ENCODE measurements at places on chromosomes 11 and 22. TPM values are rescaled to one million over a fixed set of nuclear protein-coding genes. Genes with fewer than 3 reads are reported as not detected.

Gene ANO5
- 9.8 TPM for total RNA-seq

Gene TEX12
- 0.54 TPM for total RNA-seq

Gene CASP4
- 5.2 TPM for total RNA-seq

Gene PLAAT5
- total RNA-seq: 1.9 TPM

Gene SYT12
- total RNA-seq: 3.8 TPM

Gene C11orf87
- 34.8 TPM for total RNA-seq

Gene C1QTNF4
- total RNA-seq: 17.7 TPM

Gene OR9Q2
- total RNA-seq: not detected

Gene CRYBB2
- total RNA-seq: not detected

Gene OR8G1
- total RNA-seq: not detected

Gene NPAS4
- 0.18 TPM for total RNA-seq

Gene BET1L
- total RNA-seq: 6.4 TPM

Gene DNAJB13
- total RNA-seq: 0.27 TPM

Gene MRGPRX4
- total RNA-seq: not detected

Gene CDC42BPG
- total RNA-seq: 1.4 TPM

Gene KRTAP5-9
- total RNA-seq: not detected

Gene CATSPER1
- total RNA-seq: not detected

Gene FJX1
- 17.2 TPM for total RNA-seq

Gene FGF19
- total RNA-seq: 5.2 TPM

Gene BTBD18
- not detected for total RNA-seq

Gene SHANK3
- 6.4 TPM for total RNA-seq

Gene ST14
- 0.54 TPM for total RNA-seq

Gene MAPK8IP2
- 38.4 TPM for total RNA-seq

Gene SCGB2A2
- not detected for total RNA-seq

Gene BAIAP2L2
- total RNA-seq: not detected

Gene OR51E1
- 0.18 TPM for total RNA-seq

Gene IL10RA
- total RNA-seq: 3.0 TPM

Gene CALCA
- total RNA-seq: 3.1 TPM

Gene RFPL2
- 0.73 TPM for total RNA-seq

Gene GGT1
- total RNA-seq: 4.9 TPM

Gene KRTAP5-1
- total RNA-seq: not detected

Gene SLC35C1
- 3.5 TPM for total RNA-seq

Gene NEAT1
- 17.0 TPM for total RNA-seq

Gene SLC22A25
- not detected for total RNA-seq

Gene TMEM138
- total RNA-seq: 30.0 TPM

Gene CDON
- total RNA-seq: 35.1 TPM

Gene PDGFB
- 6.9 TPM for total RNA-seq

Gene LRRC74B
- total RNA-seq: not detected

Gene SUSD2
- 0.54 TPM for total RNA-seq

Gene CYP2D6
- 2.5 TPM for total RNA-seq

Gene TPBGL
- 0.09 TPM for total RNA-seq

Gene GSTT2B
- 0.36 TPM for total RNA-seq

Gene PKP3
- 0.73 TPM for total RNA-seq

Gene RBFOX2
- total RNA-seq: 397 TPM

Gene CRACR2B
- total RNA-seq: 4.0 TPM

Gene C11orf97
- not detected for total RNA-seq

Gene CACNA1I
- total RNA-seq: 0.91 TPM

Gene PTPRJ
- 30.3 TPM for total RNA-seq

Gene SLC36A4
- total RNA-seq: 36.9 TPM

Gene B4GALNT4
- 59.2 TPM for total RNA-seq

Gene MMP1
- total RNA-seq: not detected

Gene DEFB131B
- not detected for total RNA-seq

Gene SLC37A2
- total RNA-seq: 1.8 TPM

Gene SMTNL1
- not detected for total RNA-seq

Gene PRG3
- not detected for total RNA-seq

Gene MUC2
- total RNA-seq: 1.5 TPM

Data from cerebellum (tissue), 4 donors.